ENCODE measurements at places on chromosomes 1 and 21. TPM values are rescaled to one million over a fixed set of nuclear protein-coding genes. Genes with fewer than 3 reads are reported as not detected.

DNA sequence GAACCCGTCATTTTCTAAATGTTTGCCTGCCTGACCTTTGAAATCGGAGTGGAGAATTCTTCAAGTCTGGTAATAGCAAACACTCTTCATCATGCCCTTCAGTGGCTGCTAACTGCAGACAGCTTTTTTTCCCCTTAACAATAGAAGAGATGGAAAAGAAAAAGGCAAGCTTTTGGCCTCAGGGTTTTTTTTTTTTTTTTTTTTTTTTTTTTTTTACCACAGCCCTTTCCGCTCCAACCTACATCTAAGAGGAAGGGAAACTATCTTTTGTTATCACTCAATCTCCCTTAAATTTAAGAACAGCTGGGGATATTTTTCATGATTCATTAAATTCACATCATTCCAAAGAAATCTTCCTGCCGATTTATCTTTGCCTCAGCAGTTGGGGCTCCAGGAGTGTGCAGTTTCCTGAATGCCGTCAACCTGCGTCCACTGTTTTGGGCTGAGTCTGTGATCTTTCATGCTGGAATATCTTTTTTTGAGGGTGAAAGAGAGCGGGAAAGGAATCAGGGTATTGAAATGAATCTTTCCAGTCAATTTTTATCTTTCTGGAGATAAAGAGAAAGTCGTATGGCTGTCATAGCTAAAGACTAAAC lies 144.5 kb upstream of the SMYD2 start:
- no peak overlapping the region for H3K4me3 ChIP-seq
- H3K27ac ChIP-seq, result no peak overlapping the region
- DNase-seq, result no peak
- H3K27me3 ChIP-seq, result no peaks in the 10 kb centered on the region
- no peaks in the 10 kb centered on the region for H3K36me3 ChIP-seq

- no peak for DNase-seq
- H3K27ac ChIP-seq, result no peak overlapping the region
- no peaks in the 10 kb centered on the region for H3K27me3 ChIP-seq
- no peak overlapping the region for H3K4me3 ChIP-seq
Measured at GRCh38 chr1:17763417-17763816, 8.3 kb downstream of the ACTL8 start.

The FCER1A gene
- total RNA-seq, result 0.49 TPM

DNA sequence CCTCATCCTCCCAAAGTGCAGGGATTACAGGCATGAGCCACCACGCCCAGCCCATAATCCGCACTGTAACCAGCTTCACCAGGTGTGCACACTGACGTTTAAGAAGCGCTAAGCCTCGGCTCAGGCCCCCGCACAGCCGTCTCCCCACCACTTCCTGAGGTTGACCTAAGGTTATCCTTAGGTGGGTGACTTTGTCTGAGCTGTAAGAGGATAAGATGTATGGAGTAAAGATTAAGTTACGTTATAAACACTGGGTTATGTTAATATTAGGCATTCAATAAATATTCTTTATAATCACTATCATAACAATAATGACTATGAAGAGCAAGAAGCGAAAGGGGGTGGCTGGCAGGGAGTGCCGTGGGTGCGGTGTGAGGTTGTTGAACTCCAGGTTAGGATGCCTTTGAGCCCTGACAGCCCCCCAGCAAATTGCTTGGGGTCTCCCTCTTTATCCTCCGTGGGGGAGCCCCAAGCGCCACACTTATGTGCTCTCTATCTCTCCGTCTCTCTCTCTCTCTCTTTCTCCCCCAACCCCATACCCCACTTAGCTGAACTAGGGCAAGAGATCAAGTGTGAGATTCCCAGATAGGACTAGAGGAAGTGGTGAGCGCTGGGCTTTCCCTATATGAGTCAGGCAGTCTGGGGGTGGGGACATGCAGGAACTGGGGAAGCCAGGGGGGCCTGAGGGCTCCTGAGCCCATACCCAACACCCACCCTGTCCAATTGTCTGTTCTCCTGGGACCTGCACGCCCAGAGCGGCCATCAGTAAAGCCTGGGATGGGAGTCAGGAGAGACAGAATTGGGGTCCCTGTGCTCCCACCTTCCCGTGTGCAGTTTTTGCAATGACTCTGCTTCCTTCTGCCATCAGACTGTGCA lies 7.6 kb downstream of the EFHD2 start:
- no peaks in the 10 kb centered on the region for H3K27me3 ChIP-seq
- H3K4me3 ChIP-seq, result no peak overlapping the region
- no peak overlapping the region for H3K27ac ChIP-seq
- peaks cover 41% of the 10 kb centered on the region for H3K4me1 ChIP-seq
- peaks cover 5% of the 10 kb centered on the region for H3K36me3 ChIP-seq

DNA sequence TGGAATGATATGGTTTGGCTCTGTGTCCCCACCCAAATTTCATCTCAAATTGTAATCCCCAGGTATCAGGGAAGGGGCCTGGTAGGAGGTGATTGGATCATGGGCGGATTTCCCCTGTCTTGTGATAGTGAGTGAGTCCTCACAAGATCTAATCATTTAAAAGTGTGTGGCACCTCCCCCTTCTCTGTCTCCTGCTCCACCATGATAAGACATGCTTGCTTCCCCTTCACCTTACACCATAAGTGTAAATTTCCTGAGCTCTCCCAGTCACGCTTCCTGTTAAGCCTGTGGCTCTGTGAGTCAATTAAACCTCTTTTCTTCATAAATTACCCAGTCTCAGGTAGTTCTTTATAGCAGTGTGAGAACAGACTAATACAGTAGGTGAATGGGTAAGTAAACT lies 109.3 kb downstream of the DMRTB1 start:
- no peak overlapping the region for H3K27ac ChIP-seq
- H3K27me3 ChIP-seq, result no peaks in the 10 kb centered on the region
- peaks cover 15% of the 10 kb centered on the region for H3K4me1 ChIP-seq

DNA sequence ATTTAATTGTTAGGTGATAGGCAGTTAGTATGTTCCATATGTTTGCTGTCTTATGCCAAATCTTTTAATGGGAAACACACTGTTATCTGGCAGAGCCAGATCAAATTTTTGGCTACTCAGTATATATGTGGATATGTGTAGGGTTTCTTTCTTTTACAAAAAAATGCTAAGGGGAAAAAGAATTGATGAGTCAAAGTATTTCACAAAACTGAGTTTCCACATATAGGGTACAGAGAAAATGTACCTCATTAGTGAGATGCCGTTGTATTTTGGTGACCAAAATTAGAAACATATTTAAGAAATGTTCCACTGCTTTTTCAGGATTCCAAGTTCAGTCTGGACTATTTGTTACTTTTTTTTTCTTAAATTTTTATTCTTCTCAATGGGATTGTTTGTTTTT lies 201.2 kb upstream of the PTGFR start:
- H3K27me3 ChIP-seq, result no peaks in the 10 kb centered on the region
- H3K4me1 ChIP-seq, result peaks cover 7% of the 10 kb centered on the region
- DNase-seq, result peak; percentile 45
- no peak overlapping the region for H3K27ac ChIP-seq

DNA sequence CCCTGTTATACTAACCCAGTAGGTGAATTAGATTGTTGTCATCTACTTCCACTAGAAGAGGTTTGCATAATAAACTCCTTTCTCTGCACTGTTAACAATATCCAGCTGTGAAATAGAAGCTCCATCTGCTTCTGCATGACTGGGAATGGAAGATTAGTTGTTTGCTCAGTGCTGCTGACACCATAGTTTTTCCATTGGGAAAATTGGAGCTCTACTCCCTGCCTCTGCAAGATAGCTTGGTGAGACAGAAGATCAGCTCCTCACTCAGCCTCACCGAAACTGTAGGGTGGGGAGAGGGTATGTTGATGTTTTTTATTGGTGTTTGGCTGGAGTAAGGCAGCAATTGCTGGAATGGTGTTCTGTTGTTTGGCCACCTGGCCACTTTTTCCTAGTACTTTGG lies 331.6 kb upstream of the ADAMTS5 start:
- no peak overlapping the region for H3K27ac ChIP-seq
- no peaks in the 10 kb centered on the region for H3K4me1 ChIP-seq
- H3K27me3 ChIP-seq, result no peaks in the 10 kb centered on the region
- no peak overlapping the region for H3K4me3 ChIP-seq
- DNase-seq, result peak; percentile 91

The OVAAL gene
- not detected for total RNA-seq

- no peaks in the 10 kb centered on the region for H3K27me3 ChIP-seq
- H3K4me3 ChIP-seq, result no peak overlapping the region
- H3K27ac ChIP-seq, result peak overlapping the region; percentile 37
- H3K4me1 ChIP-seq, result peaks cover 3% of the 10 kb centered on the region
Measured at GRCh38 chr1:98388441-98388840, 273.1 kb upstream of the SNX7 start.

- H3K4me1 ChIP-seq, result peaks cover 6% of the 10 kb centered on the region
- no peak overlapping the region for H3K4me3 ChIP-seq
- no peak for DNase-seq
- no peaks in the 10 kb centered on the region for H3K27me3 ChIP-seq
- H3K36me3 ChIP-seq, result peaks cover 23% of the 10 kb centered on the region
- no peak overlapping the region for H3K27ac ChIP-seq
Measured at GRCh38 chr1:182595641-182596240, 6.7 kb upstream of the RNASEL start.

DNA sequence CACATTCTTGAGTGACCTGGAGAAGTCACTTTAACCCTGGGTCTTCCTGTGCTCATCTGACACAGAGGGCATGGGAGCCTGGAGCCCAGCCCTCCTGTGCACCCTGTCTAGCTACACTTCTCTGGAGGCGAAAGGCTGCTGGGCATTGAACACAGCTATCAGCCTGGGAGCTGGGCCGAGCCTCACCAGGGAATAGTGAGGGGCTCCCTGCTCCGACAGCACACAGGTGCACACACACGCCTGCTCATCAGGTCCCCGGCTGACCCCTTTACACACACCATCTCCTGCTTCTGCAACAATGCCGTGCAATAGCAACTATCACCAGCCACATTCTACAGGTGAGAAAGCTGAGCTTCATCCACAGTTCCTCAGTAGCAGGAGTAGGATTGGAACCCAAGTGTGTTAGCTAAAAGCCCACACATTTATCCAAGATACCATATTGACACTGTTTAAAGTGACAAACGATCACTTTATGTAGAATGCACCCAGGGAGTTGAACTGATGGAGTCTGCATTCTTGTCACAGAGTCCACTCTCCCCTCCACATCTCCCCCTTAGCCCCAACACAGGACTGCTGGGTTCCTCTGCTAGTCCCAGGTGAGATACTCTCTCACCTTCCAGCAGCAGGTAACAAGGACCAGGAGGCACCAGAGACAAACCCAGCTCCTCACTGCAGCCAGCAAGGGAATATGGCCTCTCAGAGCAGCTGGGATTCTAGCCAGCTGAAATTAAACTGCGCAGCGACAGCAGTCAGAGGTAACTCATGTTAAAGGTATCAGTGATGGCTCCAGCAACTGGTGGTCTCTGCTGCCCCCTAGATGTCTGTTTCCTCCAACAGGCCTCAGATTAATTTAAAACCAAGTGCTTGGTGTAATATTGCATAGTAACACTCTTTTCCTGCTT lies 18.3 kb upstream of the CAPN8 start:
- H3K4me3 ChIP-seq, result no peak overlapping the region
- DNase-seq, result peak; percentile 76
- no peak overlapping the region for H3K27ac ChIP-seq
- H3K27me3 ChIP-seq, result peaks cover 14% of the 10 kb centered on the region

GRCh38 chr1:54138994-54139393 lies 13.8 kb downstream of the CDCP2 start:
- H3K36me3 ChIP-seq, result no peaks in the 10 kb centered on the region
- peaks cover 17% of the 10 kb centered on the region for H3K4me1 ChIP-seq

DNA sequence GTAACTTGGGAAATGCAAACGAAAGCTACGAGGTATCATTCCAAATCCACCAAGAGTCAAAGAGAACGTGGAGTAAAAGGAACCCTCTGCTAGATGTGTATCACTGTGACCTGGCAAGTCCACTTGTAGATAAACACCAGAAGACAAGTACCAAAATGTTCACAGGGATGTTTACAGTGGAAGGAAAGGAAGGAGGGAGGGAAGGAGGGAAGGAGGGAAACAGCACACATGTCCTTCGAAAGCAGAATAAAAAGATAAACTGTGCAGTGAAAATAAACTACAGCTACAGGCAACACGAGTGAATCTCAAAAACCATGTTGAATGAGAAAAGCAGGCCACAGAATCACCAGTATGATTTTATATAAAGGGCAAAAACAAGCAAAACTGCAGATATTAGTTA lies 59.9 kb downstream of the TP53BP2 start:
- H3K27ac ChIP-seq, result no peak overlapping the region
- no peak for DNase-seq
- H3K4me3 ChIP-seq, result no peak overlapping the region
- H3K36me3 ChIP-seq, result peaks cover 31% of the 10 kb centered on the region
